Adrenal gland (tissue), 19 donors: ENCODE measurements at places on chromosomes 7 and 10. TPM values are rescaled to one million over a fixed set of nuclear protein-coding genes. Genes with fewer than 3 reads are reported as not detected.

MAT1A gene
- total RNA-seq: not detected

SPDYE8 gene
- total RNA-seq: not detected

CALML3 gene
- not detected for total RNA-seq

TEX47 gene
- total RNA-seq: not detected

SH3PXD2A gene
- 5.7 TPM for total RNA-seq

DNA sequence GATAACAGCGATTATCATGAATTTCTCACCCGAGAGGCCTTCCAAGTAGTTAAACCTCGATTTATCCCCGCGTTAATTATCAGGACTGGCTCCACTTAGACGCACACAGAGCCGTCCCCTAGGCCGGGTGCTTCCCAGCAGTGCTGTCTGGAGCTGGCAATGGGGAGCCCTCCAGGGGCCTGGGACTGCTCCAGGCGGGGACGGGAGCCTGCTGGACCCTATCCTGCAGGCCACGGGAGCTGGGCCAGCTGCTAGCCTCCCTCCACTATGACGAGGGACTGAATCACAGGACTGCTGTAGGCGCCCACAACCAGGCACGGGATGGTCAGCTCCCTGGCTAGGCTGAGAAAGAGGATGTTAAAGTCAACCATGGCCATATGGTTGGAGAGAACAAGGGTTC is 229.1 kb downstream of the ELFN1 start:
- H3K36me3 ChIP-seq: no peaks in the 10 kb centered on the region
- H3K4me1 ChIP-seq: no peaks in the 10 kb centered on the region
- DNase-seq: no peak
- H3K27ac ChIP-seq: no peak overlapping the region
- H3K4me3 ChIP-seq: no peak overlapping the region

DNA sequence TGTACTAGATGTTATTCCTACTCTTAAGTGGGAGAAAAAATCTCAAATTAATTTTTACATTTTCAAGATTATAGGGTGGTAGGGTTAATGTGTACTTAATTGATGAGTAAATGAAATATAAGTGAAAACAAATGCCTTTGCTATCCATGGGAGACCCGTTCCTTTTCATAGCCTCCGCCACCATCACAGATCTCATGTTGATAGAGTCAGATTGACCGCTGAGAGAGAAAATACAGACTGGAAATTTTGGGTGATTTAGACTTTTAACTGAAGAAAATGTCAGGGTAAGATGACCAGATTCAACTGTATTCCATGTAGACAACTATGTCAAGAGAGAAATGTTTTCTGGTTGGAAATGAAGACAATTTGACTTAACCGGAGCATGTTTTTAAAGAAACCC is 446.2 kb downstream of the AUTS2 start:
- H3K27me3 ChIP-seq: no peaks in the 10 kb centered on the region
- no peak overlapping the region for H3K4me3 ChIP-seq
- no peaks in the 10 kb centered on the region for H3K36me3 ChIP-seq
- no peak overlapping the region for H3K27ac ChIP-seq
- no peaks in the 10 kb centered on the region for H3K4me1 ChIP-seq

DNA sequence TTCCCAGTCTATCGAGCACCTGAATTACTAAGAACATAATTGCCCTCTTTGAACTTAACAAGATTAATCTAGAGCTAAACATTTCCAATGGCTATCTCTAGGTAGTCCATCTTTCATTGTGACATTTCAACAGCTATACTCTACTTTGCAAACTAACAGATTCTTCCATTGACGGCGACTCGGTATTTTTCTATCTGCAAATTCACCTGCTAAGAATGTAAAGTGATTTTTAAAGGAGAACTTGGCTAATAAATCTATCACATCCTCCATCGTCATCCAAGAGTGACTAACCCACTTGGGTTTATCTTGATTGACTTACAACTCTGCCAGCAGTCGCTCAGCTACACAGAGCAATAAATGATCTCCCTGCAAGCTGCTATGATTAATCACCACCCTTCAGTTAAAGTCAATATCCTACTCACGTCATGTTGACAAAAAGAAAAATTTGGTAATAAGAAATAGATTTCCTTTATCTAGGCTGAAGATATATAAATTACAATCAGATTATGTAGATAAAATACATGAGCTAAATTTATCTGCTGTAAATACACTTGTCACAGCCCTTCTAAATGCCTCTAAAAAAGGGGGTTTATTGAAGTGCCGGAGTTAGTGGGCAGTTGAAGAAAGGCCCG is 99.5 kb downstream of the SFMBT2 start:
- H3K4me3 ChIP-seq: no peak overlapping the region
- peaks cover 8% of the 10 kb centered on the region for H3K4me1 ChIP-seq
- no peaks in the 10 kb centered on the region for H3K36me3 ChIP-seq
- no peak overlapping the region for H3K27ac ChIP-seq

DNA sequence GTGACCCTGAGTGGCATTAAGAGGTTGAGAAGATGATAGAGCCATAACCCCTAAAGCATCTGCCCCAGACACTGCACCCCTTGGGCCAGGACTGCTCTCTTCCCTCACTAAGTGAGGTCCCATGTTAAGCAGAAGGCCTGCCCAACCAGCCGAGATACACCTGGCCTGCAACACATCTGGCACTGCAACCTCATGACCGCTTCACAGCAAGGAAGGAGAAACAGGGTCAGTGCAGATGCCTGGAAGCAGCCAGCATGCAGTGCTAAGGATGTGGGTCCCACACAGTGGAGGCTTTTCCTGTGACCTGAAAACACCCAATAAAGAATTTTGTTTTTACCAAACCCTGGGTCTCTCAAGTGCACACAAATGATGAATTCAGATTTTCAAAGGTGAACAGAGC is 7.4 kb downstream of the NOD1 start:
- H3K27ac ChIP-seq: no peak overlapping the region
- H3K36me3 ChIP-seq: no peaks in the 10 kb centered on the region
- H3K27me3 ChIP-seq: no peaks in the 10 kb centered on the region
- H3K4me1 ChIP-seq: peaks cover 74% of the 10 kb centered on the region
- no peak overlapping the region for H3K4me3 ChIP-seq

DNA sequence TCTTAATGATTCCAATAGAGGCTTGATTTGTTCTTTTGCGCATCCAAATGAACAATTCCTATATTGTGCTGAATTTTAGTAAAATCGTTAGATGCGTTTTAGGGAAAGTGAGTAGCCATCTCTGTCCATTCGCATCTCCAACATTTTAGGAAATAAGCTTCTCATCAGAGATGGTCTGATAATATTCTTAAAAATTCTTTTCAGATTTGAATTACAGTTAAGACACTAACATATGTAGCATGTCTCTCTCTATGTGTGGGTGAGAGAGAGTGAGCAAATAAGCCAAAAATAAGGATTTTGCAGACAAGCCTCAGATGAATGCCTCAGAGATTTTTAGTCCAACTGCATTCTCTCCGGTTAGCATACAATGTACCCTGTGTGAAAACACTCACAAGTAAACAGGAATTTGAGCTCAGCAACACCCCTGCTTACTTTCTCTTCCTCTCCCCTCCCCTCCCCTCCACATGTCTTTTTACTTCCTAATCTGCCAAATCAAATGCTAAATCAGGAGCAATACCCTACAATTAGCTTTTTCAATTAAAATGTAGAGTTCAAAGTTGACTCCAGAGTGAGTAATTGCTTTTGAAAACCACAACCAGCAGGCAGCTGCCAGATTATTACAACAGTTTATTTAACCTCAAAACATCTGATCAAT is 354.4 kb downstream of the CRPPA start:
- no peaks in the 10 kb centered on the region for H3K27me3 ChIP-seq
- no peak overlapping the region for H3K4me3 ChIP-seq
- no peak overlapping the region for H3K27ac ChIP-seq
- no peak for DNase-seq

DNA sequence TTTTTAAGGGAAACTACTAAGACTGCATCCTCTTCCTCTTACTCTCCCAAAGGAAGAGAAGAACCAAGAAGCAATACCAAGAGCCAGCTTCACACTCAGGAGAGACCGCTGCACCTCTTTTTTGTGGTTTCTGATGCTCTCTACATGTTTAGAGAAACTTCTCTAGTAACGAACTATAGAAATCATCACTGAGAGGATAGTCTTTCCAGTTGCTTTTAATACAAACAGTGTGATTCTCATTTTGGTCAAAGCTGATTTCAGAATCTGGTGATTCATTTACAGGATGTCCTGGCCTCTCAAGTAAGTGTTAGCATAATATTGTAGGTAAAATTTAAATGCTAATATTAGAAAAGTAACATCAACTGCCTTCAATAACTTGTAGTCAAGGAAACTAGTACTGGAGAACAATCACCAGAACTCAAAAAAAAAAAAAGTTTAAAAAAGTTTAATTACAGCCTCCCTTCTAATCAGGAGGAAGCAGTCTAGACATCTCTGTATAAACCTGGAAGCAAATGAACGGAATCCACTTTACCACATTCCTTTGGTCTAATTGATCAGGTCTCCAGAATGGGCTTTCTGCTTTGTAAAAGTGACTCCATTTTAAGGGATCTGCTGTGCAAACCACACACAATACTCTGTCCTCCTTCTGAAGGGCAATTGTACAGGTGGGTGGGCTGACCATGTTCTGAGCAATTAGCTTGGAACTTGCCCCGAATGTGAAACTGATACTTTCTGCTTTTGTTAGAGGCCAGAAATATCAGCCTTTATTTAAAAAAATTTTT is 3.0 kb downstream of the LAMB1 start:
- DNase-seq: no peak
- H3K4me1 ChIP-seq: peaks cover 33% of the 10 kb centered on the region
- peak overlapping the region; percentile 72 for H3K27ac ChIP-seq
- no peaks in the 10 kb centered on the region for H3K36me3 ChIP-seq

DNA sequence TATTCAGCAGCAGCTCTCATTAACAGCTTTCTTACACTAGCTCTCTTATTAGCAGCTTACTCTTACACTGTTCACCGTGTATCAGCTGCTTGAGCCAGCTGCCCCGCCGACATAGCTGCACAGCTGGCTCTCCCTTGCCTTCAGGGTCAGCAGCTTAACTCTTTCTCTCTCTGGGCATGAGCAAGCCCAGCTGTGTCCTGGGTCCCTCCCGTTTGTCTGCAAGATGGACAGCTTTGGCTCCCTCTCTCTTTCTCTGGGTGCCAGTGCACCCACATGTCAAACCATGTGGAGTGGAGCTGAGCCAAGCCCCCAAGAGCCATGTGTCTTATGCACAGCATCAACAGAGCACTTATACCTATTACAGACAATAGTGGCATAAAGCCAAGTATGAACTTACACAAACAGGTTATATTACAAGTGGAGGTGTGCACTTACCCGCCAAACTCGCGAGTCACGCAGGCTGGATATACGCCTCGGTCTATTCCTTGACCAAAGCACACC is 35.7 kb upstream of the MTPAP start:
- H3K27ac ChIP-seq: no peak overlapping the region
- no peak for DNase-seq
- H3K27me3 ChIP-seq: no peaks in the 10 kb centered on the region
- no peaks in the 10 kb centered on the region for H3K36me3 ChIP-seq
- H3K4me1 ChIP-seq: no peaks in the 10 kb centered on the region
